ENCODE measurements at places on chromosomes 7 and 10.

- DNase-seq: peak; percentile 52
Measured at GRCh38 chr7:101226721-101227120, 8.8 kb downstream of the ZNHIT1 start.

GRCh38 chr10:126270111-126270510 lies 118.2 kb downstream of the ADAM12 start:
- no peak for DNase-seq

- DNase-seq: no peak
Measured at GRCh38 chr7:23471106-23471859, 992 bp upstream of the IGF2BP3 start.

DNA sequence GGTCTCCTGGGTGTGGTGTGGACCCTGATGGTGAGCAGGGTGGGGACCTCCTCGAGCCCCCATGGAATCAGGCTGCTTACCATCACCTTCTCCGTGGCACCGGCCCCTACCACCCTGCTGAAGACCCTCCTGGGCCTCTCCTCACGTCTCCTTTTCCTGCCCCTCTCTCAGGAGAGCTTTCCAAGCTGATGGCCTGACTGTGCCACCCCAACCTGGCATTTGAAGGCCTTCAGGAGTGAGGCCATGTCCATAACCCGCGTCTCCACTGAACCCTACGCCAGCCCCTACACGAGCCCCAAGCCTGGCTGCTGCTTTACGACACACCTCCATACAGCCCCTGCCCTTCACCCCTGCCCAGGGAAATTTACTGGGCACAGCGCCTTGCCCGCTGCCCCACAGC lies 55.4 kb downstream of the ZRANB1 start:
- DNase-seq: peak; percentile 5

DNA sequence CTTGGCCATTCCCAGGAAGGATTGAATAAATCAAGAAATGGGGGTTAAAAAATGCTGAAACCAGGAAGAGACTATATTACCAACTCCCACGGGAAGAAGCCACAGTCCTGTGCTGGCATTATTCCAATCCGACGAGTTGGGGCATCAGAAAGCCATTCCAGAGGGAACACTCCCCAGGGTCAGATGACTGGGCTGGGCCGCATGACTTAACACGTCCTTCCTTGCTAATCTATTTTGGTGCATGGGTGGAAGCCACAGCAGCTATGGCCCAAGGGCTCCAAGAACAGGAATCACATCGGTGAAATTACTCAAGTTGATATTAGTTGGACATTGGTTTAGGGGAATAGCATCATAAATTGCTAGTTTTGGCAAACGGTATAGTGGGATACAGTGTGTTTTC lies 592.9 kb upstream of the NRP1 start:
- no peak for DNase-seq
